ENCODE measurements at places on chromosomes 12 and 14. TPM values are rescaled to one million over a fixed set of nuclear protein-coding genes. Genes with fewer than 3 reads are reported as not detected.

CRIP1 gene
- total RNA-seq, result 7.6 TPM

SLC5A8 gene
- total RNA-seq, result not detected

GRCh38 chr12:79482921-79483320, 207.8 kb downstream of the PAWR start:
- no peaks in the 10 kb centered on the region for H3K4me1 ChIP-seq
- no peaks in the 10 kb centered on the region for H3K36me3 ChIP-seq
- no peaks in the 10 kb centered on the region for H3K27me3 ChIP-seq
- no peak overlapping the region for H3K27ac ChIP-seq
- DNase-seq, result no peak

- H3K27me3 ChIP-seq, result no peaks in the 10 kb centered on the region
- H3K4me3 ChIP-seq, result no peak overlapping the region
- DNase-seq, result no peak
- H3K27ac ChIP-seq, result no peak overlapping the region
These were observed 193.8 kb downstream of the SYT1 start for GRCh38 chr12:79058342-79058741.
